ENCODE measurements at places on chromosomes 11 and 22.

GRCh38 chr11:133501643-133502539, 30.4 kb downstream of the OPCML start:
- DNase-seq = no peak

GRCh38 chr22:38766076-38766777, 10.4 kb upstream of the SUN2 start:
- peak; percentile 29 for DNase-seq

GRCh38 chr11:68461575-68461917, 994 bp downstream of the PPP6R3 start:
- no peak for DNase-seq

DNA sequence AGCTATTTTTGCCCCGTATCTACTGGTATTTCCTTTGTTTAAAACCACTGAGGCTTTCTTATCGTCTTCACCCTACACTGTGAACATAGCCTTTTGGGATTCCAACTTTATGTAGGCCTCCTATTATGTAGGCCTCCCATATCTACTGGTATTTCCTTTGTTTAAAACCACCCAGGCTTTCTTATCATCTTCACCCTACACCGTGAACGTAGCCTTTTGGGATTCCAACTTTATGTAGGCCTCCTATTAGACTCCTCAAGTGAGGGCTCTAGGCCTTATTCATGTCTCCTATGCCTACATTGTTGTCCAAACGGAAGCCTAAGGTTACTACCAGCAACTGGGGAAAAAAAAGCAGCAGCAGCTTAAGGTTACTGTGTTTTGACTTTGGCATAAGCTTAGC, 23.7 kb downstream of the CEP295 start:
- no peak for DNase-seq

- DNase-seq = no peak
These were observed 184.9 kb downstream of the CASP12 start for GRCh38 chr11:104713401-104713800.

DNA sequence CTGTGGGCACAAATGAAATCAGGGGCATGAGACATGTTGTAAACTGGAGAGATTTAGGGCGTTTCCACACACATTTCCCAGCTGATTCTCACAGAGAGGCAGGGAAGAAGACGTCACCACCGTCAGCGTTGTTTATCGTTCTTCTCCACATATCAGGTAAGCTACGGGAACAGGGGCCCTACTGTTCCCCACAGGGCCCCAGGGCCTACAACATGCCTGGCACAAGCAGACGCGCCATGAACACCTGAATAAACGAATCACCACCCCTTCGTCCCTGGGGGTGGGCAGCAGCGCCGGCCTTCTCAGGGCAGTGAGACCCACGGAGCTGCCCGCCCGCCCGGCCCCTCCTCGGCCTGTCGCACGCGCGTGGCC, 342 bp downstream of the EFCAB6 start:
- no peak for DNase-seq

DNA sequence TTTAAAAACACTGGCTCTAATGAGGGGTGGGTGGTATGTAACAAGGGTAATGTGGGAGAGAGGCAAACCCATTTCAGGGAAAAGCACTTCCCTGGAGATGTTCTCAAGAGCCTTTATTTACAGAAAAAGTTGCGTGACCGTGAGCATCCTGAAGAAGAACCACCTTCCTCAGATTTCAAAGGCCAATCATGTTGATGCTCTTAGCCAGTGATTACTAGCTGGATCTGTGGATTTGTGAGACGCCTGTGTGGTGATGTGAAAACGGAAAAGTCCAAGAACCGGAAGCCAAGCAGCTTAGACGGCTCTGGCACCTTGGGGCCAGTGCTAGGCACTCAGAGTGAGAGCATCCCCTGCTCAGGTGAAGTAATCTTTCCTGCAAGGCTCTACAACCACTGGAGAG, 12.6 kb upstream of the UBASH3B start:
- no peak for DNase-seq

DNA sequence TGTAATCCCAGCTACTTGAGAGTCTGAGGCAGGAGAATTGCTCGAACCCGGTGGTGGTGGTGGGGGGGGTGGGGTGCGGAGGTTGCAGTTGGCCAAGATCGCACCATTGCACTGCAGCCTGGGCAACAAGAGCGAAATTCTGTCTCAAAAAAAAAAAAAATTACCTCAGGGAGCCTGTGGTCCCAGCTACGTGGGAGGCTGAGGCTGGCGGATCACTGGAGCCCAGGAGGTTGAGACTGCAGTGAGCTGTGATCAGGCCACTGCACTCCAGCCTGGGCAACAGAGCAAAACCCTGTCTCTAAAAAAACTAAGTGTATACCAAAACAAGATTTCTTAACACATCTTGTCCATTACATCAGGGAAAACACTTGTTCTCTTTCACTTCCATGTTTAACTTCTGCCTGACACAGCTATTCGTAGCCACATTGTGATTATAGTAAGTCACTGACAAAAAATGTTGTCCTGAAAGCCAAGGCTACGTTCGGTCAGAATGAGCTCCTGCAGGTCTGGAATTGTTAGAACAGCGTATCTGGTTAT, 1.4 kb downstream of the TMEM80 start:
- peak; percentile 37 for DNase-seq

GRCh38 chr22:39941601-39942000, 18.6 kb upstream of the TMA7B start:
- no peak for DNase-seq

- no peak for DNase-seq
These were observed 13.0 kb upstream of the MRPL11 start for GRCh38 chr11:66451663-66452062.

DNA sequence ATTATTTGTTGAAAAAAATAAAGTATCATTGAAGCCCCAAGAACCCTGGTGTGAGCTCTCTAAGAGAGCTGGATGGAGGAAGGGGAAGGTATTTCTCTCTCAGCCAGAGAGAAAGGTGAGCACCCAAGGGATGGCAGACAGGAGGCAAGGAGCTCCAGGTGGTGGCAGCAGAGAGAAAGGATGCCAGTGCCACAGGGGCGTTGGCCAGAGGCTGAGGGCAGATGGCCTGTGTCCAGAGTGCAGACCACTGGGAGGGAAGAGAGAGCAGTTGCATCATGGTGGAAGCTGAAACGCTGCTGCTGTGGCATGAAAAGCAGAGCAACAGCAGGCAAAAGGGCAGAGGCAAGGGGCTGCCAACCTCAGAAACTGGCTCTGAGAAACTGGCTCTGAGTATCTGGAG, 8.5 kb downstream of the SPON1 start:
- DNase-seq = no peak

GRCh38 chr11:10338287-10338686, 33.4 kb downstream of the ADM start:
- DNase-seq = no peak

GRCh38 chr11:14435717-14436512, 63.7 kb downstream of the COPB1 start:
- DNase-seq = no peak

DNA sequence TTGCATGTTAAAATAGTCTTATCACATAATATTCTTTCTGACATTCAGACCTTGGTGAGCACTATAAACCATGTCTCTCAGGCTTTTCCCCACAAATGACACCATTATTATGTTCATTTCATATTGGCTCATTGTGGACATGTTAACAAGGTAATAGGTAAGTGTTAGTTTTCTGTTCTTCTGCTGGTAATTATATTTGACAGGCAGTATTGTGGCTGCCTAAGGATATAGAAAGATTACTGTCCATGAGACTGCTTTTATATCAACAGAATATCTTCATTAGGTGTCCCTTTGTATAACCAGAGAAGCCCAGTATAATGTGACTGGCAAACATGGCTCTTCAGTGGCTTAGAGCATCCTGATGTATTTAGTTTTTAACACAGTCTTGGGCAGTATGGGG, 590.7 kb downstream of the NELL1 start:
- no peak for DNase-seq

DNA sequence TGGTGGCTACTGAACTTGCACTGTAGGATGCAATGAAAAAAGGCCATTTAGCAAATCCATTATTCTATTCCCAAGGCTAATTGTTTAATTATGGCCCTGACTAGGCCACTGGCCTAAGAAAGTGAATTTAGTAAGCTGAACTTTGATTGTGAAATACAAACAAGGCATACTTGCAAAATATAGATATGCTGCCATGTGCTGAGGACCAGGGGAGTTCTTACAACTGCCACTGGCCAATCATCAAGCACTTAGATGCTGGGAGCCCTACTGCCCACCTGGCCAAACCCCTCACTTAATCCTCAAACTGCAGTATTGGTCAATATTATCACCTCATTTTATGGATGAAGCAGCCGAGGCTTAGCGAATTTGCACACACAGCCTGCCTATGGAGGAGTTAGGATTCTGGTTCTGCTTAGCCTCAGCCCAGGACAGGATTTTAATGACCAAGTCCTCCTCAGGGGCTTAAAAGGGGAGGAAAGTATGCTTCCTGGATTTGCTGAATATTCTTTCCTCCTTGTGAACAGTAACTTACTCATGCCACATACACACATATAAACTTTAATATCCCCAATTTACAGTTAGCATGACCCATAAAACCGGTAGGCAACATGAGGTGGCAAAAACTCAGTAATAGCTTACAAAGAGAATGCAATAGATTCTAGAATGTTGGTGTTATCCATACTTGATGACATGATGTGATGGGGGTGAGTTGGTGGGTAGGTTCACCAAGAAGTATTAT, 39.3 kb downstream of the CD44 start:
- no peak for DNase-seq

GRCh38 chr11:121571506-121571905, 118.7 kb upstream of the SORL1-AS1 start:
- no peak for DNase-seq

- no peak for DNase-seq
These were observed 12.6 kb downstream of the SMTNL1 start for GRCh38 chr11:57549983-57550382.

DNA sequence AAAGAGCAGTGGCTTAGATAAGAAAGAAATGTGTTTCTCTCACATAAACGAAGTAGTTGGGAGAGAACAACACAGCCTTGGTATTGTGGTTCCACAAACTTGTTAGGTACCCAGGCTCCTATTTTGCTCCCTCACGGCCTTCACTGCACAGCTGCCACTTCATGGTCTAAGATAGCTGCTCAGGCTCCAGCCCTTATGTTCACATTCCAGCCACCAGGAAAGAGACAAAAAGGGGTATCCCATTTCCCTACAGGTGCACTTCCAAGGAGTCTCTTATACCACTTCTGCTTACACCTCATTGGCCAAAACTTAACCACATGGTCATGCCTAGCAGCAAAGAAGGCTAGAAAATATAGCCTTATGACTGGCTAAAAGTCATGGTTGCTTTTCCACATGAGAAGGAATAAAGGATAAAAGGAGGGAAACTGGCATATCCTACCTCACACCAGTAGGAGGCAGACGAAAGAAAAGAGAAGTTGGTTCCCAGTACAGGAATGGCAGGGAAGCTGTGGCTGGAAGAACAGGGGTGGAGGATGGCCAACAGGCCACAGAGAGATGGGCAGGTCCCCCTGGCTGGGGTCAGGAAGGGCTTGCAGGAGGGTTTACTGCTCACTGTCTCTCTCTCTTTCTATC, 5.4 kb upstream of the HDHD5 start:
- DNase-seq = no peak

GRCh38 chr11:83611031-83611430, 324.9 kb upstream of the CCDC90B start:
- DNase-seq = no peak

GRCh38 chr11:61153593-61154095, 7.6 kb downstream of the VPS37C start:
- no peak for DNase-seq

DNA sequence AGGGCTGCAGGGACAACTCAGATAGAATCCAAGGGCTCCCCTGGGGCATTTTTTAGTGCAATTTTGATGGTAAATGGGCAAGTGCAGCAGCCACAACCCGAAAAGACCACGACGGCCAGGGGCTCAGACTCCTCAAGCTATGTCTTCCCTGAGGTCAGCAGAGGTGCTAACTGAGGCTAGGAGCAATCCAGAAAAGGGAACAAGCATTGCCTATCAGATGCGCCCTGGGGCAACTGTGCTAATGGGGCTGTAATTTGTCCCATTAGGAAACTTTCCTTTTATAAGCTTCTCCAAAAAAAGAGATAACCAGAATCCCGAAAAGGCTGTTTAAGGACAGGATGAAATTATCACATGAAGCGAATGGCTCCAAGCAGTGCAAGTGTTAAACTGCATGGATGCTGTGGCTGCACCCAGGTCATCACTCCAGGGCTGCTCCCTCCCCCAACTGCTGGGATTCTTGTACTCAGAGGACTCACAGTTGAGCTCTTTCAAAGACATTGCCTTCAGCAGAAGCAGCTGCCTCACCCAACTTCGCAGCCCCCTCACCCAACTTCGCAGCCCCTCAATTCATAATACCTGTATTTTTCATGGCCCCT, 2.8 kb upstream of the CD3E start:
- no peak for DNase-seq

All from CD4-positive, alpha-beta T cell (primary cell).